ENCODE measurements at places on chromosomes 6 and 20. TPM values are rescaled to one million over a fixed set of nuclear protein-coding genes. Genes with fewer than 3 reads are reported as not detected.

The ANKEF1 gene
- total RNA-seq, result 4.2 TPM

The THBS2 gene
- total RNA-seq, result 2.4 TPM

The VAPB gene
- total RNA-seq, result 24.0 TPM

The KIF16B gene
- 12.2 TPM for total RNA-seq

The EDN1 gene
- 3.5 TPM for total RNA-seq

The TBXT gene
- total RNA-seq, result not detected

The COL21A1 gene
- 1.8 TPM for total RNA-seq

The SCAND1 gene
- 36.5 TPM for total RNA-seq

The TREM2 gene
- 27.1 TPM for total RNA-seq

The TFAP2C gene
- total RNA-seq, result 0.46 TPM

The FAM83B gene
- total RNA-seq, result 7.3 TPM

The SYNDIG1 gene
- 0.22 TPM for total RNA-seq

The FOXS1 gene
- 0.26 TPM for total RNA-seq

The FAM217A gene
- not detected for total RNA-seq

The OPRL1 gene
- 2.2 TPM for total RNA-seq

The LY6G5C gene
- 2.9 TPM for total RNA-seq

The COL19A1 gene
- total RNA-seq, result 0.86 TPM

The MACROD2 gene
- total RNA-seq, result 2.5 TPM

The HFE gene
- 3.1 TPM for total RNA-seq

The RSPO3 gene
- 1.00 TPM for total RNA-seq

The LRFN2 gene
- total RNA-seq, result 0.55 TPM

The CLIC1 gene
- 116 TPM for total RNA-seq

The C20orf96 gene
- 6.3 TPM for total RNA-seq

The PDYN gene
- not detected for total RNA-seq

The VSTM2L gene
- total RNA-seq, result 2.7 TPM

All from pancreas (tissue), 10 donors.